GM13976 (cell line): ENCODE measurements at places on chromosomes 3 and 15.

DNA sequence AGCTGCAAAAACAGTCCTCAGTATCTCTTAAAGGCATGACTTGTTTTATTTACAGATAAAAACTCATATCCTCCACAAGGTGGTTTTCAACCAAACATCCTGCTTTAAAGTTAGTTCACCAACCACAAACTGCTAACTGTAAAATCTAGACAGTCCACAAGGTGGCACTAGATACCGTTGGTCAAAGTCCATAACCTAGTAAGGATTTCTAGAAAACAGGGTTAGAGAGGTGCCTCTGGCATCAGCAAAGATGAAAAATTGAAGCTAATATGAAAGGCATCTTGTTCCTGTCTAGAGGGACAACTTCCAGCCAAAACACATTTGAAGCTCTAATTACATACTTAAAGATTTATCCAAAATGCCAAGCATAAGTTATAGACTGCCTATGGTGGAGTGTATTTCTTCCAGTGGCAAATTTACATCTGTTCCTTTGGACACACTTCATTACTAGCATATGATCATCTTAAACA is 56.0 kb downstream of the ZMAT3 start:
- DNase-seq, result peak; percentile 42

DNA sequence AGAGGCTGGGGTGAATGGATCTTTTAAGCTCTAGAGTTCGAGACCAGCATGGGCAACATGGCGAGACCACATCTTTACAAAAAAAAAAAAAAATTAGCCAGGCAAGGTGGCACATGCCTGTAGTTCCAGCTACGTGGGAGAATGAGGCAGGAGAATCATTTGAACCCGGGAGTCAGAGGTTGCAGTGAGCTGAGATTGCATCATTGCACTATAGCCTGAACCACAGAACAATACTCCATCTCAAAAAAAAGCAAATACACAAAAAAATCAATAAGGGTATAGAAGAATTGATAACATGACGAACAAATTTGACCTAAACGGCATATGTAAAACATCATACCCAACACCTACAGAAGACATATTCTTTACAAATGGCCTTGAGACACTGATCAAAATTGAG is 668.4 kb downstream of the MECOM start:
- DNase-seq, result no peak

- peak; percentile 28 for DNase-seq
Measured at GRCh38 chr3:160697637-160698380, 20.8 kb downstream of the ARL14 start.

DNA sequence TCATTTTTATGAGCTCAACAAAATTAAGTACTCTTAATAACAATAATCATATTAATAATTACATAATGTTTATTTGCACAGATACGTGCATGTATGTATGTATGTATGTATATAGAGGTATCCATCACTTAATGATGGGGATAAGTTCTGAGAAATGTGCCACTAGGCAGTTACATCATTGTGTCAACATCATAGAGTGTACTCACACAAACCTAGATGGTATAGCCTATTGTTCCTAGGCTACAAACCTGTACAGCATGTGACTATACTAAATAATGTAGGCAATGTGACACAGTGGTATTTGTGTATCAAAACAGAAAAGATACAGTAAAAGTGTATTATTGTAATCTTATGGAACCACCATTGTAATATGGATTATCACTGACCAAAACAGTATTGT is 874.7 kb upstream of the GBE1 start:
- DNase-seq, result no peak

- no peak for DNase-seq
Measured at GRCh38 chr3:42983927-42984326, 4.8 kb downstream of the GASK1A start.

DNA sequence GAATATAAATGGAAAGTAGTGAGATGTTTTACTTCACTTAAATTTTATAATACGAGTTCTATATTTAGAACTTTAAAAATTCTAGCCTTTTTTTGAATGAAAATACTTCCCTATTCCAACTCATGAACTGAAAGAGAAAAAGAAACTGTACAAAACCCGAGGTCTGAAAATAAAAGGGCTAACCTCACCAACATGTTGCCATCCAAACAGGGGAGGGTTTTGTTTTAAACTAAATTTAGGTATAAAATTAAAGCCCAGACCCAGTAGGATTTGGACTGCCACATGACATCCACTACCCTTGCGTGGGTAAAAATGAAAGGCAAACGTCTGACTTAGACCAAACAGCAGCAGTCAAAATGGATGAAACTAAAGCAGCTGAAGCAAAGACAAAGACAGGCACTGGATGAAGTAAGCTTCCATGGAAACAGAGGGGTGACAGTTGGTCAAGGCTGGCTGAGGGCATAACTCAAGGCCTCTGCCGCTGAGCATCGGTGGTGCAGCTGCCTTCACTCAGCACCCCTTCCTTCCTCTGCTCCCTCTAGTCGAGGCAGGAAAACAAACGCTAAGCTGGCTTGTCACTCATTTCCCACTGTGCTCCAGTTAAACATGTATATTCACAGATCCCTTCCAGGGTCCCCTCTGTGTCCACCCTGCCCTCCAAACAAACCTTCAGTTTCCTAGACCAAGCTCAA is 58.1 kb downstream of the TM4SF4 start:
- DNase-seq, result peak; percentile 22

GRCh38 chr3:140128217-140128616 is 193.2 kb downstream of the CLSTN2 start:
- no peak for DNase-seq

DNA sequence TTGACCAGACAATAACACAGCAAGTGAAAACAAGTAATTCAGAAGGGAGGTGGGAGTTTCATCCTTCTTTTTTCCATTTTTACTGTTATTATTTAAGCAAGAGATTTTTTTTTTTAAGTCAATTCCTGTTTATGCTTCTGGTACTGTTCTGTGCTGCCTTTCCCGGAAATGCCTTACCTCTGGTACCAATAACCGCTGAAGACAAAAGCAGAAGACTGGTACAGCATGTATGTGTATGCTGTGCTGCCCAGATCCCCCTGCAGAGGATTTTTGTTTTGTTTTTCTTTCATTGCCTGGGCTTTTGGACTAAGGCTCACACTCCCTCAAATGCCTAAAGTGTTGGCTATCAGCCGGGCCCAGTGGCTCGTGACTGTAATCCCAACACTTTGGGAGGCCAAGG is 21.3 kb upstream of the SRGAP3 start:
- DNase-seq, result no peak

DNA sequence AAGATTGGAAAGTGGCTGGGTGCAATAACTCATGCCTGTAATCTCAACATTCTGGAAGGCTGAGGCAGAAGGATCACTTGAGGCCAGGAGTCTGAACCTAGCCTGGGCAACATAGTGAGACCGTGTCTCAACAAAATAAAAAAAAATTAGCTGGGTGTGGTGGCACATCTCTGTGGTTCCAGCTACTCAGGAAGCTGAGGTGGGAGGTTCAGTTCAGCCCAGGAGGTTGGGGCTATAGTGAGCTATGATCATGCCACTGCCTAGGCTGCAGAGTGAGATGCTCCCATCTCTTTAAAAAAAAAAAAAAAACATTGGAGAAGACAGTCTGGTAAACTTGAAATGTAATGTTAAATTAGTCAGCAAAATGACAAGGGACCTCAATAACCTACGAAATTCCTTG is 57.9 kb downstream of the STAG1 start:
- no peak for DNase-seq

GRCh38 chr3:89584398-89584797 is 477.0 kb downstream of the EPHA3 start:
- DNase-seq, result no peak

- no peak for DNase-seq
Measured at GRCh38 chr3:58015520-58015915, 7.3 kb downstream of the FLNB start.

GRCh38 chr15:52021128-52021671 is 2.2 kb downstream of the MAPK6 start:
- DNase-seq, result peak; percentile 78

GRCh38 chr3:45793482-45794176 is 2.7 kb downstream of the SLC6A20 start:
- DNase-seq, result no peak

DNA sequence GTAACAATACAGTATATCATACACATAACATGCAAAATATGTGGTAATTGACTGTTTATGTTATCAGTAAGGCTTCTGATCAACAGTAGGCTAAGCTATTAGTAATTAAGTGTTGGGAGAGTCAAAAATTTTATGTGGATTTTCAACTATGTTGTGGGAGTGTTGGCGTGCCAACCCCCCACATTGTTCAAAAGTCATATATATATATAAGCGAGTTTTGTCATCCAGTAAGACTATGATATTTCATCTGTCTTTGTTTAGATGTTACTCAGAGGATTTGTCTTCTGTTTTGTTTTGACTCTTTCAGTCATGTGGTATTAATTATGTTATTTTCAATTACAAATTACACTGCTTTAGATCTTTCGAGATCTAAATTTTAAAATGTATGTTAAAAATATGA is 51.0 kb upstream of the RAP2B start:
- no peak for DNase-seq

DNA sequence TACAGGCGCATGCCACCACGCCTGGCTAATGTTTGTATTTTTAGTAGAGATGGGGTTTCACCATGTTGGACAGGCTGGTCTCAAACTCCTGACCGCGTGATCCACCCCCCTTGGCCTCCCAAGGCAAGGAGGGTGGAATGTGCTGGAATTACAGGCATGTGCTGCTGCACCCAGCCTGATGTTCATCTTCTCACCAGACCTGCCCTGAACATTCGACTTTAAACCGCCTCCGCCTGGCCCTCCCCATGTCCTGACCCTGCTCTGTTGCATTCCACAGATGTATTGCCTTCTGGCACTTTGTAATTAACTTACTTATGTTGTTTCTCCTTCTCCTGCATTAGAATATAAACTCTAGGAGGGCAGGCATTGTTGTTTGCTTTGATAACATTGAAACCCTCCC is 102.1 kb downstream of the LINGO1 start:
- no peak for DNase-seq

- DNase-seq, result no peak
Measured at GRCh38 chr3:113968986-113969385, 21.2 kb downstream of the ZDHHC23 start.

DNA sequence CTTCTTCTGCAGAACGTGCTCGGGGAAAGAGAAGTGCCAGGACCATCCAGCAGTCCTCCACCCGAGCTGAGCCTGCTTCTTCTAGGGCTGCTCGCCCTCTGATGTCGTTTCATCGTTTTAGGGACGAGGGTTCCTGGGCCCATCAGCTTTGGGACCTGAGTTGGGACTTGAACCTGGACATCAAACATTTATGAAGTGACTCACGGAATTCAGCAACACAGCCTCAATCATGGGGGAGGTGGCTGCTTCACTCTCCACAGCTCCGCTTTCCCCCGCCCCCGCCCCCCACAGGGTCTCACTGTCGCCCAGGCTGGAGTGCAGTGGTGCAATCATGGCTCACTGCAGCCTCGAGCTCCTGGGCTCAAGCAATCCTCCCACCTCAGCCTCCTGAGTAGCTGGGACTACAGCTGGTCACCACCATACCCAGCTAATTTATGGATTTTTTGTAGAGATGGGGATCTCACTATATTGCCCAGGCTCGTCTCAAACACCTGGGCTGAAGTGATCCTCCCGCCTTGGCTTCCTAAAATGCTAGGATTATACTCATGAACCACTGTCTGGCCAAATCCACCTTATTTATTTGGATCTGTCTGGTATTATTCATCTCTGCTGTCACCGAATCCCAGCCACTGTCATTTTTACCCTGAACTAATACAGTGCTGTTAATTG is 725 bp upstream of the SCAMP2 start:
- no peak for DNase-seq

GRCh38 chr15:27328186-27328585 is 357.2 kb downstream of the GABRG3 start:
- DNase-seq, result no peak

- DNase-seq, result no peak
Measured at GRCh38 chr3:50364573-50365079, 5.3 kb upstream of the TMEM115 start.

DNA sequence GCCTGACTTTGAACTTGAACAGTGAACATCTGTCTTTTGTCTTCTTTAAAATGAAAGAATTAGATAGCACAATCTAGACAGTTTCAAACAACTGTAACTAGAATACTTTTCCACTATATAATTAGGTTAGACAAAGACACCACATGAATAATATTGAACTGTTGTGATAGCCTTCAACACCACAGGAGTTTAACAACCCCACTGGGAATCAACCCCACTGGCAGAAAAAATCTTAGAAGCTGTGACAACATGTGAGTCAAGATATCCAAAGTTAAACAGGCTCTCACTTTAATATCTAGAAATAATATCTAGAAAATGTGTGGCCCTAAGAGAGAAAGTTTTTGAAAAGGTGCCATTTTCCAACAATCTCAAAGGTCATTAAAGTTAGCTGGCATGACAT is 64.4 kb upstream of the PRICKLE2 start:
- DNase-seq, result no peak

DNA sequence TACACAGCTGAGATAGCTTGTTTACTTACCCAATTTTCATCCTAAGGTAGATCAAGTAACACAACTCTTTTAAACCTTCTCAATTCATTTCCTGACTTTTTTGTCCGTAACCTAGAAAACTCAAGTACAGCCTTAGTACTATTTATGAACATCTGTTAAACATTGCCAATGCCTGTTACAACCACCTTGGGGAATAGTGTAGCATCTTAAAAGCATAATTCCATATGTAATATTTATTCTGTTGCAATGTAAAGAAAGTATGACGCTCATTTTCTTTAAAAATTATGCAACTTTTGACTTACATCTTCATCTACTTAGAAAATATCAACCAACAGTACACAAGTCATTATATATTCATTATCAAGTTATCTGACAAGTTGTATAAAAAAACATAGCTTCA is 54.6 kb downstream of the SUCLG2 start:
- no peak for DNase-seq

- no peak for DNase-seq
Measured at GRCh38 chr3:20652231-20652986, 466.4 kb upstream of the SGO1 start.

GRCh38 chr15:88568589-88568988 is 22.1 kb upstream of the DET1 start:
- no peak for DNase-seq

GRCh38 chr3:48268381-48268935 is 27.6 kb downstream of the ZNF589 start:
- peak; percentile 46 for DNase-seq

DNA sequence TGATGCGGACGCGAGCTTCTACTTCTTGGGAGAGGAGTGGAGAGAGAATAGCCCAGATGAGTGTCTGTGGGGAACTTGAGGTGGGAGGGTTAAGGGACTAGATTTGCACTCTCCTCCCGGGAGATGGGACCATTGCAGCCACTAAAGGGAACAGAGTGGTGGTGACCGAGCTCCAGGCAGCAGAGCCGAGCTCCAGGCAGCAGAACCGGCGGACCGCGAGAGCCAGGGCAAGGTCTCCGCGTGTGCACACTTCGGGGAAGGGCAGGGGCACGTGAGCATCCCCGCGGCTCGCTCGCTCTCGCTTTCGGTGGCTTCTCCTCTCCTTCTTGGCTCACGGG is 1.1 kb downstream of the IGDCC3 start:
- DNase-seq, result no peak

GRCh38 chr3:20023623-20024405 is 11.8 kb upstream of the PP2D1 start:
- DNase-seq, result no peak

DNA sequence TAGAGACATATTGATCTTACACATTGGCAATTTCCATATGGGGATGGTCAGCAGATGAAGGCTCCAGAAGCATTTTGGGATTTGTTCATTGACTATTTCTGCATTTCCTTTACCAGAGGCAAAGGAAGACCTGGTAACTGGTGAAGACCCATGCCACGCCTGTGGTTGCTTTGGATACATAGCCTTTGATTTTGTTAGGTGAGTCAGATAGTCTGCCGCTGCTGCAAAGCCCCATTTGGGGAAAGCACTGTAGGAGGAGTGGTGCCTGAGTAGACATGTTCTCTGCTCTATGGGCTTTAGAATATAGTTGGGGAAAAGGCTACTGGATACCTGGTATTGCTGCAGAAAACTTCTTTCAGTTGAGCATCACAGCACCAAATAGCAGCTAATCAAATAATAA is 56.8 kb downstream of the TFG start:
- DNase-seq, result no peak
